ENCODE measurements at places on chromosomes 3 and 15.

DNA sequence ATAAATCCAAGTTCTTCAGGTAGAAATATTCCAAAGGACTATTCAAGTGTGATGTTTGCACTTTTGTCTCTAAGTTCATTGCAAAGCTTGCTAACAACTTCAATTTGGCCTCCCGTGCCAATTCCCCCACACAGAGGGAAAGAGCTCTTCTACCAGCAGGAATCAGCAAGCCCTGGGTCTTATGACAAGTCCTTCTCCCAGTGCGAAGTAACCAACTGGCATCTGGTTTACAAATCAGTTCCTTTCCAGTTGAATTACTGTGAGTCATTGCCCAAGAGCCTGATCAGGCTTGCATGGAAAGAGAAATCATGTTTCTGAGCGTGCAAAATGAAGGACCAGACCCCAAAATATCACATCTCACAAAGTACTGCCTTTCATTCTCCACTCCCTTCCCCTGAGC lies 62.7 kb upstream of the SLCO3A1 start:
- no peak for DNase-seq

DNA sequence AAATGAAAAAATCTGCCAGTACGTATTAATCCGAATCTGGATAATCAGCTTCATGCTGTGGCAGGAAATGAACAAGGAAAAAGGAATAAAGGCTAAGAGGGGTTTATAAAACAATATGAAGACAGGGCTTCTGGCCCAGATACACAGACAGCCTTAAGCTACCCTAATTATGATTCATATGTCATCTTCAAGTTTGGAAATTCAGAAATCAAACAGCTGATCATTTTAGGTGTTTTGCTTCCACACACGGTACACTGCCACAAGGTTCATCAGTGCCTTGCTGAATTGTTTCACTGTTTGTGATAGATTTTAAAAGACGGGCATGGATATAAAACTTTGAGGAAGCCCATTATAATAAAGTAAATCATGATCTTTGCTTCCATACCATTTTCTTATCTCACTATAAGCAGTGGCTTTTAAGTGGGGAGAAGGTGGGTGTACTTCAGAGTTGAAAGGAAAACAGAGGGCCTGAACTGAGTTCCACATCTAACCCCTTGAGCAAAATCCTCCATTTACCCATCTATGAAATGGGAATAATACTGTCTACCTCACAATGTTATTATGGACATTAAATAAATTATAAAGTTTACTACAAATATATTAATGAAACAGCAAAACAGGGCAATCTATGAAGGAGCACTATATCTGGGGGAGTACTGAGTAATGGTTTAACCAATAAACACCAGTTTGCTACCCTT lies 15.7 kb downstream of the GTPBP8 start:
- DNase-seq: no peak

GRCh38 chr3:74004386-74004785 lies 379.6 kb upstream of the PDZRN3 start:
- no peak for DNase-seq

DNA sequence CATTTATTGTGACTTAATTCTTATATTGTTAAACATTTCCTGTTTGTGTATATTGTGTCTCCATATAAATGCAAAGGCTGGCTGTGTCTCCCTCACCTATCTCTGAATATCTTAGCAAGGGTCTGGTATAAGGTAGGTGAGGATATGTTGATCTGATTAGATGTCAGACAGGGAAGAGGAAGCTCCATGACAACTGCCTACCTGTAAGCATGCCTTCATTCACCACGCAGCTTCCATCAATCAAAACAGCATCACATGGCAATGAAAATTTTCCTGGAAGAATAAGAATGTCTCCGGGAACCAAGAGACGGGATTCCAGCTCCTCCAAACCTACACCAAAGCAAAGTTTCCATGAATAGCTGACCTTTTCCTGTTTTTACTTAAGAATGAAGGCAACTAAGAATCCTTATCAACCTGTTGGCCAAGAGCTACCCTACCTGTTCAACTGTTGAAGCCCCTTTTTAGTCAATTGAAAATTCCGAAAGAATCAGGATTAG lies 34.8 kb downstream of the ATP13A5 start:
- no peak for DNase-seq

DNA sequence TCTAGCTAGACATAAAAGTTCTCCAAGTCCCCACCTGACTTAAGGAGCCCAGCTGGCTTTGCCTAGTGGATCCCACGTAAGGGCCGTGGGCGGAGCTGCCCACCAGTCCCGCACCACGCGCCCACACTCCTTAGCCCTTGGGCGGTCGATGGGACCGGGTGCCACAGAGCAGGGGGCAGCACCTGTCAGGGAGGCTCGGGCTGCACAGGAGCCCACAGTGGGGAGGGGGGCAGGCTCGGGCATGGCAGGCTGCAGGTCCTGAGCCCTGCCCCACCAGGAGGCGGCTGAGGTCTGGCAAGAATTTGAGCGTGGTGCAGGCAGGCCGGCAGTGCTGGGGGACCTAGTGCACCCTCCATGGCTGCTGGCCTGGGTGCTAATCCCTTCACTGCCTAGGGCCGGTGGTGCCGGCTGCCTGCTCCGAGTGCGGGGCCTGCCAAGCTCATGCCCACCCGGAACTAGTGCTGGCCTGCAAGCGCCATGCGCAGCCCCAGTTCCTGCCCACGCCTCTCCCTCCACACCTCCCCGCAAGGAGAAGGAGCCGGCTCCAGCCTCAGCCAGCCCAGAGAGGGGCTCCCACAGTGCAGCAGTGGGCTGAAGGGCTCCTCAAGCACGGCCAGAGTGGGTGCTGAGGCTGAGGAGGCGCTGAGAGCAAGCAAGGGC lies 78.7 kb downstream of the SLC6A1 start:
- DNase-seq: no peak

DNA sequence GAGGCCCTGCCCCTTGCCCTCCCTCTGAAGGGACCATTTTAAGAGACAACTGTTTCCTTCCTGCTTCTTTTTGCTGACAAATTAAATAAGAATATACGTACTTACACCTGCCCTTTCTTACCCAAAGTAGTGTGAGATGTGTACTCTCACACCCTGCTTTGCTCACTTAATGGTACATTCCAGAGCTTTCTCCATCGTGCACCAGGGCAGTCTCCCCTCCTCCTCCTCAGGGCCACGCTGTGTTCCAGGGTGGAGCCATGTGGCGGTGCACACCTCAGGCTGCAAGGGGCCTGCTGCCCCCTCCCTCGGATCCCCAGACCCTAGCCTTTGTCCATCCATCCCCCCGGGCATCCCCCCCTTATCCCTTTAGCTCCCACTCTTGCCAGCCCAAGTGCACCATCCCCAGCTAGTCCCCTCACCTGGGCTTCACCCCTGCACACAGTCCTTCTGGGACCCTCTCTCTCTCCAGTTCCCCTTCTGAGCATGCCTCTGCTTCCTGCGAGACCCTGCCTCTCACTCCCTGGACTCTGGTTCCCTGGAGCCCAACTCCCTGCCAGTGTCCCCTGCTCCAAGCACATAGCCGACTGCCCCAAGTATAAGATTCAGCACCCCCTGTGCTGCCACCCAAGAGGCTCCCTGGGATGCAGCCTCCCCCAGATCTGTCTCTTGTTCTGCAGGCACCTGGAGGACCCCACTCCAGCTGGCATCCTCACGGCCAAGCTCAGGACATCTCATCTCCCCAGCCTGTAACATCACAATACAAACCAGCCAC lies 89.5 kb upstream of the IQSEC1 start:
- DNase-seq: no peak

GRCh38 chr3:174072675-174073074 lies 675.1 kb downstream of the NLGN1 start:
- no peak for DNase-seq

DNA sequence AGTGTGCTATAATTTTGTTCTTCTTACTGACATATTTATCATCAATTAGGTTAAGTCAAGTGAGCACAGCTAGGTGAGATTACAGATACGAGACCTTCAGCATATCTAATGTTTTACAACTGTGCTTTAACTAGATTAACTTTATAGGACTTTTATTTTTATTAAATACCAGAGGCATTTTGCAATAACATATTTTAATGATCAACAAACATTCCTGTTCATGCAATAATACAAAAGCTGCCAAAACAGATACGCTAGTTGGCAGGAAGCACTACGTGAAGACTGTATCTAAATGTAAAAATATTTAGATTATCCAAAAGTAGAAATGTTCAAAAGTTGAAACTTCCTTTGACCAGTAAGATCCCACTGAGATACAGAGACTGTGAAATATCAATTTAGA lies 139.1 kb downstream of the CBLB start:
- no peak for DNase-seq
